ENCODE measurements at places on chromosomes 7 and 10. TPM values are rescaled to one million over a fixed set of nuclear protein-coding genes. Genes with fewer than 3 reads are reported as not detected.

The OPALIN gene
- not detected for total RNA-seq

The SEMA3A gene
- total RNA-seq = 0.82 TPM

The POLR2J2 gene
- 15.4 TPM for total RNA-seq

The IRF5 gene
- total RNA-seq = 17.7 TPM

The GPR26 gene
- total RNA-seq = not detected

The OR2A12 gene
- not detected for total RNA-seq

The HHEX gene
- total RNA-seq = 0.23 TPM

The PRF1 gene
- 381 TPM for total RNA-seq

The LIPM gene
- total RNA-seq = not detected

The GPR158 gene
- not detected for total RNA-seq

The CCL24 gene
- total RNA-seq = not detected

The EBLN1 gene
- total RNA-seq = not detected

The SORBS1 gene
- total RNA-seq = 0.89 TPM

The SHTN1 gene
- not detected for total RNA-seq

The H2BK1 gene
- not detected for total RNA-seq

The WEE2 gene
- not detected for total RNA-seq

The LRRC61 gene
- total RNA-seq = 24.7 TPM

The KCP gene
- total RNA-seq = 0.52 TPM

The KIF11 gene
- total RNA-seq = 76.9 TPM

The CCDC126 gene
- total RNA-seq = 8.1 TPM

The LGI1 gene
- total RNA-seq = not detected

The BICC1 gene
- total RNA-seq = not detected

The C10orf62 gene
- not detected for total RNA-seq

The SAMD9 gene
- total RNA-seq = 85.6 TPM
